CD4-positive, alpha-beta T cell treated with Interleukin-1 beta for 1 hour (primary cell): ENCODE measurements at places on chromosomes 1 and 21.

DNA sequence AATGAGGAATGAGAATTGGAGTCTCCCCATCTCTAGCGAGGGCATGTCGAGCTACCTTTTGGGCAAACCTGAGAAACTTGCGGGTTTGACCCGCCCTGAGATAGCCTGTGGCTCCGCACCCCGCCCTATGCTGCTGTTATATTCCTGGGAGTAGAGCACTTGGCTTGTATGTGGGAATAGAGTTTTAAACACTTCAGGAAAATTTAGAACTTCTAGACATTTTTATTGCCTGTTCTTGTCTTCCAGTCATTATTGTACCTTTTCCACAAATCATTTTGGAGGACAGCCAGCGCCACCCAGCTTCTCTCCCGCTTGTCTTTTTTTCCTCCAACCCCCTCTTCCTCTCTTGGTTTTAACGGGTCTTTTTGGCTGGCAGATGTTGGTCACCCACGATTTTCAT, 738 bp downstream of the GNPAT start:
- no peak for DNase-seq

DNA sequence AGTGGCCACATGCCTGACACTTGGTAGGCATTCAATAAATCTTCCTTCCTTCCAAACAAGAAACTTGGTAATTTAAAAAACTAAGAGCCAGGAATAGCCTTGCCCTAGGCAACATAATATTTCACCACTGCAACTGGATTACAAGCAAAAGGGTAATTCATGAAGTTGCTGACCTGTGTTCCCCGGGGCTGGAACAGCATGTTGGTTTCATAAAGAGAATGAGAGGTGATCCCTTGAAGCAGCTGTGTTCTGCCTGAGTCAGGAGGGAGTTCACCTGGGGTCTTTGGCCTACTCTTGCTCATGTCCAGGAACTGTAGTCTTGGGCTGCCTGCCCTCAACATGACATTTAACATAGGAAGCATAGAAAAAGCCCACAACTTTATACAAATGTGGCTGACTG, 329.0 kb upstream of the DAB1 start:
- DNase-seq, result no peak

- DNase-seq, result no peak
Observed at GRCh38 chr1:67677408-67677807, 7.6 kb upstream of the GADD45A start.

DNA sequence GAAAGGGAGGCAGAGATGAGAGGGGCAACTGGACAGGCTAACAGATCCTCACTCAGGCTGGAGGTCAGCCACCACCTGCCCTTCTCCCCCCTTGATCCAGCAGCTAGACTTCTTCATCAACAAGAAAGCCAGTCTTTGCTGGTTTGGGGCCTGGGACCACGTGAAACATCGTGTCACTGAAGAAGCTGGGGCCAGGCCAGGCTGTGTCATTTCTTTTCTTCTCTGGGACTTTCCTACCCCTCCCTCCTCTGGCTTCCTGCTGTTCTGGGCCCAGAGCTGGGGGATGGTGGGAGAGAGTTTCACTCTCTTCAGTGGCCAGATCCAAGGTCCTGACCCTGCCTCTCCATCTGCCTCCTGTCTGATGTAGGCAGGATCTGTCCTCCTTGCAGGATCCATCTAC, 18.1 kb upstream of the SLC26A9 start:
- DNase-seq, result no peak

DNA sequence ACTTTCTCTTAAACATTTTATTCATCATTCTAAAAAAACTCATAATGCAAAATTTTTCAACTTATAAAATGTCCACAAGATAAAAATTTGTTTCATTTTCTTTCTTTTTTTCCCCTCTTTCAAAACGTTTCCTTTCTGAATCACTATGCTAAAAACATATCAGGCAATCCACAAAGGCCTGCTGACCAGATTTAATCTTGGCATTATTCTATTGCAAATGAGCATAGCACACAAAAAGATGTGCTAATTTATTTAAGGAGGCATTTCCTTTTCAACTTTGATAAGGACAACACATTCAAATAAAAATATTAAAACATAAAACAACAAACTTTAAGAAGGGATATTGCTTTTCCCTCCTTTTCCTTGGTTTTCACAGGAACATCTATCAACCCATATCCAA, 215.3 kb upstream of the FOXD3 start:
- DNase-seq, result no peak

GRCh38 chr1:78033797-78034172, 12.0 kb upstream of the GIPC2 start:
- no peak for DNase-seq

- DNase-seq, result no peak
Observed at GRCh38 chr1:63906047-63906704, 132.4 kb downstream of the ROR1 start.

GRCh38 chr1:85611856-85612255, 31.3 kb downstream of the CCN1 start:
- DNase-seq, result no peak

DNA sequence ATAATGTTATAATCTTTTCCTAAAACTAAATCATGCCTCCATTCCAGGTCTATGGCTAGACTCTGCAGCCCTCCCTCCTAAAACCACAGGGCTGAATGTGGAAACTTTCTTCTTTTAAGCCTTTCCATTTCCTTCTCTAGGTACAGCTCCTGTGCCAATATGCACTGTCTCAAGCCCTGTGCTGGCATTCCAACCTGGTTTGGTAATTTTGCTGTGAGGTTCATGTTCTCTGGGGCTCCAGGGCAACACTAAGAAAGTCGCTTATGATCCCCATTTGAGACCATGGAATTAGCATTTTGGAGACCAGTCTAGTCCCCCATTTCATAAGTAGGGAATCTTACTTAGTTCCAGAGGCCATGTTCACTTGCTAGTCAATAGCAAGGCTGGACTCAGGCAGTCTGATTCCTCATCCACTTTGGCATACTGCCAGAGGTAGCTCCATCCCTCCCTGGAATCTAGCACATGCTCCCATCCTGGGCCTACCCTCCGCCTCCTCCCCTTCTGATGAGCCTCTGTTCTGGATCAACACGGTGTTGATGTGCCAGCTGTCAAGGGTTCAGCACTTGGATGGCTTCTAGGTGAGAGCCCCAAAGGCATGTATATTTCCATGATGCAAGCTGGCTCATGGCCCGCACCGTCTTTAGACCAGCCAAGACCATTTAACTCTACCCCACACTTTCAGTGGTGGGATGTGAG, 36.5 kb downstream of the ZMYND12 start:
- no peak for DNase-seq

DNA sequence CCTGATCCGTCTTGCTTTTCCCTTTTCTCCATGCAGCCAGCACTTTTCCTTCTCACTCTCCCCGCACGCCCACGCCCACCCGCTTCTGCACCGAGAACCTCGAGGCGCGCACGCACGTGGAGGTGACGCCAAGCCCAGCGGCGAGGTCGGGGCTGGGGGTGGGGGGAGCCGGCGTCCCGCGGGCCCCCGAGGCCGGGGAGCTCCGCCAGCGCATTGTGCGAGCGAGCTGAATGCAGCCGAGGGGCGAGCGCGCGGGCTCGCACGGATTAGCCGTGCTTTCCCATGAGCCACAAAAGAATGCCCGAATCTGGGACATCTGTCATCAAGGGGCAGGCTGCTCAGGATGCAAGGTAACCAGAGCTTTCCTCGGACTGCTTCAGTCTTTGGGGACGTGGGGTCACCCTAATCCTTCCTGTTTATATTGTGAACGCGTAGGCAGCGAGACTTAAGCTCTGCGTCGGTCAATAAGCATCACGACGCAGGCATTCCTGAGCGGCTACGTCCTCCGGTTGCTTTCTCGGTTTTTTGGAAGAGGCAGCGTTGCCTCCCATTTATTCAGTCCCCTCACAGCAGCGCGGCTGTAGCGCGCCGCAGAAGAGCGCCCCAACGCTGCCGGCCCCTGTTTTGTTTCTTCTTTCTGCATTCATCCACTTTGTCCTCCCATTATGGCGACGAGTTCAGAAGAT, 67.3 kb upstream of the AKT3 start:
- DNase-seq, result peak; percentile 8

DNA sequence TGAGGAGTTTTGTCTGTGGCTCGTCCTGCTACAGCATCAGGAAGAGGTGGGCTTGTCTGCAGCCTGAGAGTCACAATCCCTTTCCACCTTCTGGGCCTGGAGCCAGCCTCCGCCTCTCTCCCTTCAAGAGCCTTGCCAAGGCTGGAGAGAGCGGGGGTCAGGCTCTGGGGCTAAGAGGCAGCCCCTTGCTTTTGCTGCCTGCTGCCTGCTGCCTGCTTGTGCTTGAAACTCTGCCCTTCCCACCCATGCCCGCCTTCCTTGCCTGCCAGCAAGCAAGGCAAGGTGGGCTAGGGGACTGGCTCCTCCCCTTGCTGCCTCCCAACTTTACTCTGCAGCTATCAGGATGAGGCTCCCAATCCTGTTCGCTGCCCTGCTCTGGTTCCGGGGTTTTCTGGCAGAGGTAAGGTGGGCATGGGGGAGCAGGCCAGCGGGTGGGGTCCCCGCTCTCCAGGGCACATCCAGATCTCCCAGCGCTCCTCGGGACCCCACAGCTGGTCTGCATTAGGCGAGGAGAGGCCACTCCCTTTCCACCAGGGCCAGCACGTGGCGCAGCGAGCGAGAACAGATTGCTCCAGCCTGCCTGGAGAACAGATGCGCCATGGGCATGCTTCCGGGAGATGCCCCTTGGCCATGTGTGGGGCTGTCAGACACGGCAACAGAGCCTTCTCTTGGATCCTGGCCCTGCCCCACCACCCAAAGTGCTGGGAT, 7.5 kb upstream of the PTPN7 start:
- DNase-seq, result no peak

- DNase-seq, result no peak
Observed at GRCh38 chr1:238501290-238501689, 610.6 kb upstream of the ZP4 start.

GRCh38 chr1:208047476-208047934, 136.6 kb upstream of the CD34 start:
- no peak for DNase-seq

- no peak for DNase-seq
Observed at GRCh38 chr1:117793413-117793812, 136.0 kb downstream of the GDAP2 start.
